ENCODE measurements at places on chromosomes 2 and 18.

DNA sequence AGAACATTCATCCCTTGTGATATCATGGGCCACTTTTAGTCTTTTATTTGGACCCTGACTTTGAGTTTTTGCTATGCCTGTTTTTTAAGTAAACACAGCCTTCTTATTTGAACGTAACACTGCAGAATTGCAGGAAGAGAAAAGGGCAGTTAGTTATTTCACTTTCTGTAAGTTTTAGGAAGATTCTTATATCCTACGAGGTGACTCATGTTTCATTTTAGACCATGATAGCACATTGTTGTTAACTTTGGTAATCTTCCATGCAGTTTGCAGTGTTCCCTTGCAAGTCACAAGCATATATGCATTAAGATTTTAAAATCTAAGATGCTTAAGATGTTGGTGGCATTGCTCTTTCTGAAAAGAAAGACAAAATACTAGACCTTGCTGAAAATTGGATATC, 128.6 kb upstream of the EPC2 start:
- DNase-seq = no peak

- no peak for DNase-seq
These were observed 46.2 kb upstream of the DYNC2LI1 start for GRCh38 chr2:43727634-43728014.

DNA sequence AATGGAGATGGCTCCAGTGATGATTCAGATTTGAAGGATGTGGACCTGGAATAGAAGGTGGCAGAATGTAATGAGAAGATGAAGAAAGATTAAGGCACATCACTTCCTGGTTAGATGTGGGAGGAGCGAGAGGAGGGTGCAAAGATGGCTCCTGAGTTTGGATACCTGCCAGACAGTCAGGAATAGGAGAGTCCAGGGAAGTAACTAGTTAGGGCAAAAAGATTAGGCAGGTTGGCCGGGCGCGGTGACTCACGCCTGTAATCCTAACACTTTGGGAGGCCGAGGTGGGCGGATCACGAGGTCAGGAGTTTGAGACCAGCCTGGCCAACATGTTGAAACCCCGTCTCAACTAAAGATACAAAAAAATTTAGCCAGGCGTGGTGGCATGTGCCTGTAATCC, 5.6 kb downstream of the C2orf74 start:
- DNase-seq = no peak

DNA sequence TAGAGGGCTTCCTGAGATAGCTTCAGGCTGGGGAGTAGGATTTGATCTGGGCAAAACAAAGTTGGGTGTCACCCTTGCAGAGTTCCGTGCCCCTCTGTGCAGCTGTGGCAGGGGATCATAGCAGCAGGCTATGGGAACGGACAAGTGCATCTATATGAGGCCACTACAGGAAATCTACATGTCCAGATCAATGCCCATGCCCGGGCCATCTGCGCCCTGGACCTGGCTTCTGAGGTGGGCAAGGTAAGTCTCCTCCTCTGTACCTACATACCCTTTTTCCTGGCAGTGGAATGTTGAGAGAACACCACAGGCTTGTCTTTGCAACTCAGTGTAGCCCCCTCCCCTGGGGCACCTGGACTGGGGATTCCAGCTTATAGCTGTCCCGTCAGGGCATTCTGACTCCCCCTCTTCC, 3.5 kb downstream of the WDR54 start:
- no peak for DNase-seq

- DNase-seq = peak; percentile 60
These were observed 60.2 kb downstream of the MYT1L start for GRCh38 chr2:2270808-2271415.
